ENCODE measurements at places on chromosomes 6 and 20. TPM values are rescaled to one million over a fixed set of nuclear protein-coding genes. Genes with fewer than 3 reads are reported as not detected.

MUC22 gene
- not detected for total RNA-seq

PPP1R14C gene
- not detected for total RNA-seq

BMP7 gene
- 12.7 TPM for total RNA-seq

DNA sequence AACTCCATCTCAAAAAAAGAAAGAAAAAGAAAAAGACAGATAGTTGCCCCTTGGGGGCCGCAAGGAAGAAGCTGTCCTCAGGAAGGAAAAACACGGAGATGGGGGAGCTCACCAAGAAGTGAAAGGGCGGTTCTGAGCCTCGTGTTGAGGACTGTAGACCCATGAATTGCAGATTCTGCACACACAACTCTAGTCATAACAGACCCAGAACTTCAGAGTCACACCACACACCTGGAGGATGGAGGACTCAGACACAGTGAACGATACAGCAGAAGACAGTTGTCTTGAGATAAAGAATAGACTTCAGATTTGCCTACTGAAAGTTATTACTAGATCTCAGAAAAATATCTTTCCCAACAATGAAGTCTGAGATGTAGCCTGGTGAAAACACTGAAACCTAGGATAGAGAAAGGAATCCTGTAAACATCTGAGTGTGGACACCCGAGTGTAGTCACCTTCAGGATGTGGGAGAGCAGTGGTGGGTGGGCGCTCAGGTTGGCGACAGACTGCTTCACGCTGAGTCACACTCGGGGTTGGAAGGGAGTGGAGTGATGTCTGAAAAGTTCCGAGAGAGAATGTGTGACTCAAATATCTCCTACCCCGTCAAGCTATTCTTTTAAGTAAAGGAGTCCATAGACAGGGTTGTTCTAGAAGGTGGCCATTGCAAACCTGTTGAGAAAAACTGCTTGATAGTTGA lies 88.1 kb downstream of the MAP3K4 start:
- DNase-seq, result no peak

- DNase-seq, result no peak
Observed at GRCh38 chr6:9455864-9456658, 958.8 kb downstream of the TFAP2A start.

DNA sequence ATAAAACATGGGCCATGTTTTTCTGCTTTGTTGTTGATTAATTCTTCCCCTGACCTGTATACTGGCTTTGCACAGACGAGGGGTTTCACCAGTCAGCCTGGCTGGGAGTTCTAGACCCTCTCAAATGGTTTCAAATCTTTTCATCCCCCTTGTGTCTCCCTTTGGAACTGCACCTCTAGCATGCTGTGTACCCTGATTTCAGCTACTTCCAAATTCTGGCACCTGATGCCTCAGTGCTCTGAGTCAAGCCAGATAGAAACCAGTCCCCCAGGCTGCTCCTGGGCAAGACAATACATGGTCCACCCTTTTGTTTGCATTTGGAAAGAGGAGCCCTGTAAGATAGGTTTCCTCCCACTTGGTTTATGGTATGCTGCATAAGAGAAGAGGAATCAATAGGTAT lies 290.2 kb downstream of the BTBD3 start:
- DNase-seq, result no peak

GRCh38 chr6:78746457-78746856 lies 120.9 kb upstream of the IRAK1BP1 start:
- DNase-seq, result no peak

DNA sequence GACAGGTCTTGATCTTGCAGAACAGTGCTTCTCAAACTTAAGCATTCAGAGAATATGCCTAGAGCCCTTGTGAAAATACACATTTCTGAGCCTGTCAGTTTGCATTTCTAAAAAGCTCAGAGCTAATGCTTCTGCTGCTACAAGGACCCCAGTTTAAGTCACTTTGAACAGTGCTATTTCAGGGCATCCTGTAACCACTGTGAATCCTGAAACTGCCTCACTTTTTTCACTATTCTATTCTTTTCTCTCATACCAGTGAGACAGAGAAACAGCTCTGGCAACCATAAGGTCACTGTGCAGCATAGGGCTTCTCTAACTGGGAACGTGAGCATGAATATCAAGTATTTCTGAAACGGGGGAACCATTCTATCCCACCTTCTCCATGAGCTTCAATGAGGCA lies 51.2 kb downstream of the LGSN start:
- DNase-seq, result no peak

DNA sequence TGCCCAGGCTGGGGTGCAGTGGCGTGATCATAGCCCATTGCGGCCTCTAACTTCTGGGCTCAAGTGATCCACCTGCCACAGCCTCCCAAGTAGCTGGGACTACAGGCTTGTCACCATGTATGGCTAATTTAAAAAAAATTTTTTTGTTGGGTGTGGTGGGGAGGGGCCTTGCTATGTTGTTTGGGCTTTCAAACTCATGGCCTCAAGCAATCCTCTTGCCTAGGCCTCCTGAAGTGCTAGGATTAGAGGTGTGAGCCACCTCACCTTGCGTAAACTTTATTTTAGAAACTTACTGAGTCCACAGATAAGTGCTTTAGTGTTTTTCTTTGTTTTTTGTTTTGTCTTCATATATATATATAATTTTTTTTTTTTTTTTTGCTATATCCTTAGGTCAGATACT lies 9.1 kb downstream of the SMAP1 start:
- DNase-seq, result no peak

DNA sequence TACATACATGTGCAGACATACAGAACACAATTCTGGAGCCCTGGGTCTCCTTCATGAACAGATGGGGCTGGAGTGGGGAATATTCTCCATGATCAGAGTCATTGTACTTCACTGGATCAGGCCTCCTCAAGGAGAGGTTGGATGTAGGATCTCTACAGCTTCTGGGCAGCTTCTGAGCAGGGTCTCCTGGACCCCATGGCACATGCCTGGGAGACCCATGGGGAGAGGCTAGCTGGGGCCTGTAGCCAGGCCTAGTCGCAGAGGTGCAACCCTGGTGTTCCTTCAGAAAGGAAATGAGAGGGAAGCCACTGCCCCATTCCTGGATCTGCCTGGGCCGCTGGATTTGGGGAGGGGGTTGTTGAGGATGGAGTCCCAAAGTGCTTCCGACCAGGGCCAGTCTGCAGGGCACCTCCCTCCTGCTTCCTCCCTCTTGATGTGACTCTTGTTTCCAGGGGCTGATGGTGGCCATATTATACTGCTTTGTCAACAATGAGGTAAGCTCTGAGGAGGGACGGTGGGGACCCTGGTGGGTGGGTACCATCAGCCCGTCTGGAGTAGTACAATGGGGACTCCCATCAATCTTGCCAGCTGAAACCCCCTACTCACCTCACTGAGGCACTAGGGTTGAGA lies 31.8 kb downstream of the GLP1R start:
- no peak for DNase-seq

- no peak for DNase-seq
Observed at GRCh38 chr20:11234608-11235007, 560.8 kb upstream of the JAG1 start.

DNA sequence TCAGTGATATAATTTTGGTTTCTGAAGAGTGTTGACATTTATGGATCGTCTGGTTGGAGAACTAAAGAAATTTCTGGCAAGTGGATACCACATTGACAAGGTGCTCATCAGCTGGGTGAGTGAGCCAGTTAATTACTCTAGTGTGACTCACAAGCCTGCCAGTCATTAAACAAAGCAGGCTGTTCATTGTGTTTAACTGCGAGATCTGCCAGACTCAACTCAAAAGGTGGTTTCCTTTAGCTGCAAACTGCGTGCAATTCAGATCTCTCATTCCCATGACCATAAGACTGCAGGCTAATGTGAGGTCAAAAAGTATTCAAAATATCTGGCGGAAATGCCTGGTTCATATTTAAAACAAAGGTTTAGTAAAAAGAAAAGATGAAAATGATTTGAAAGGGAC lies 32.5 kb upstream of the IYD start:
- DNase-seq, result no peak

DNA sequence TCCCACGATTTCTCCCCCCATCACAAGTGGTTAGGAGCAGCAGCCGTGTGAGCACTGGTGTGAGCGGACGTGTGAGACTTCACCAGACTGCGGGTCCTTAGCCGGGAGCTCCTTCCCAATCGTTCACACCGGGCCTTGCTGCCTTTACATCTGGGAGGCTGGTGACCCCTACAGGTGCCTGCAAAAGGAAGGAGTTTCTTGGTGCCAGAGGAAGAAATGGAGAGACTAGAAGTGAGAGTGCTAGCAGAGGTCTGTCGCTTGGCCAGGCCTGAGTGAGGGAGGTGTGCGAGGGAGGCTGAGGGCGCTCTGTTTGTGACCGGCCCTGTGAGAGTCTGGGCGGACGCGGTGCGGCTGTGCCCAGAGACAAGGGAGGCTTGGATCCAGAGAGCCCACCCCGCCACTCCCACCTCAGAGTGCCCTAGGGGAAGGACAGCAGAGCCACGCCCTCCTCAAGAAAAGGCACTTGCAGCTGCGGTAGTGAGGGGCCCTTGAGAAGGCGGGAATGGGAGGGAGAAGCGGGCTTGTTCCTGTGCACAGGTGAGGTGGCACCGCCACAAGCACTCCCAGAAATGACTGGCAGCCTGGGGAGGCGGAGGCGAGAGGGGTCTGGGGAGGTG lies 10.0 kb upstream of the ARMC2 start:
- DNase-seq, result no peak

DNA sequence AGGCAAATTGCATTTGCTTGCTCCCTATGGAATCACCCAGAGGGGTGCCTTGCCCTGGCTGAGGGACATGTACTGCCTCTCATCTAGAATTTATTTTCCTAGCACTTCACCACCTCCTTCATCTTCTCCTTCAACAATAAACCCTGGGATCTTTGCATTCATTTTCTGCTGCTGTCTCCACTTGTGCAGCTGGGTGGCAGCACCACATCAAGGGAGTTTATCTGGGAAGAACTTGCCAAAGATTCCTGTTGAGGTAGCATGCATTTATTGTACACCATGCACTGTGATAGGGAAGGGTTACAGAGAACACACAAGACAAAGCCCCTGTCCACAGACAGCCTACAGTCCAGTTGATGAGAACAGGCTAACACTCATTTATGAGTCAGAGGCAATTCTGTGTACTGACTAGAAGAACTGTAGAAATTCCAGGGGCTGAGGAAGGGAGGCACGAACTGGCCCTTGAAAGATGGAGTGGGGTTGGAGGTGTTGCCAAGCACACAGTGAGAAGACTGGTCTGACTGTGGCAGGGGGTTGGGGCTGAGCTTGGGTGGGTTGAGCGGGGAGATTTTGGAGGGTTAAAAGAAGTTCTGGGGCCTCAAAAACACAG lies 17.5 kb downstream of the C20orf173 start:
- DNase-seq, result peak; percentile 19

DNA sequence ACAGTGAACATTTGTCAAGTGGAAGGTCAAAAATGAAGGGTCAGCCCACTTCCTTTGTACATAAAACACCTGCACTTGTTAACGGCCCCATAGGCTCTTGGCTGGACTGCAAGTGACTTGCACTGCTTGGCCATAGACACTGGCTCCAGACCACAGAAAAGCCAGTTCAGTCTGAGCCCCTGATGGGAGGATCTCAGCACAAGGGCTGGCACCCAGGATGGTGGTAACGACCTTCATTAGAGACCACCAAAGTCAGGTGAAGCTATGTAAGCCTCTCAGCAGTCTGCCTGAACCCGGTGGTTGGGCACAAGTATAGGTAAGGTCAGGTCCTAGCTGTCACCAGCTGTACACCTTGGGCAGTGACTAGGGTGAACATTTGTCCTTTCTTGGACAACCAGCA lies 16.1 kb downstream of the PLAGL2 start:
- DNase-seq, result no peak

Data from tibial nerve (tissue), 4 donors.